Retinal pigment epithelial cell (primary cell): ENCODE measurements at places on chromosomes 7 and 10.

DNA sequence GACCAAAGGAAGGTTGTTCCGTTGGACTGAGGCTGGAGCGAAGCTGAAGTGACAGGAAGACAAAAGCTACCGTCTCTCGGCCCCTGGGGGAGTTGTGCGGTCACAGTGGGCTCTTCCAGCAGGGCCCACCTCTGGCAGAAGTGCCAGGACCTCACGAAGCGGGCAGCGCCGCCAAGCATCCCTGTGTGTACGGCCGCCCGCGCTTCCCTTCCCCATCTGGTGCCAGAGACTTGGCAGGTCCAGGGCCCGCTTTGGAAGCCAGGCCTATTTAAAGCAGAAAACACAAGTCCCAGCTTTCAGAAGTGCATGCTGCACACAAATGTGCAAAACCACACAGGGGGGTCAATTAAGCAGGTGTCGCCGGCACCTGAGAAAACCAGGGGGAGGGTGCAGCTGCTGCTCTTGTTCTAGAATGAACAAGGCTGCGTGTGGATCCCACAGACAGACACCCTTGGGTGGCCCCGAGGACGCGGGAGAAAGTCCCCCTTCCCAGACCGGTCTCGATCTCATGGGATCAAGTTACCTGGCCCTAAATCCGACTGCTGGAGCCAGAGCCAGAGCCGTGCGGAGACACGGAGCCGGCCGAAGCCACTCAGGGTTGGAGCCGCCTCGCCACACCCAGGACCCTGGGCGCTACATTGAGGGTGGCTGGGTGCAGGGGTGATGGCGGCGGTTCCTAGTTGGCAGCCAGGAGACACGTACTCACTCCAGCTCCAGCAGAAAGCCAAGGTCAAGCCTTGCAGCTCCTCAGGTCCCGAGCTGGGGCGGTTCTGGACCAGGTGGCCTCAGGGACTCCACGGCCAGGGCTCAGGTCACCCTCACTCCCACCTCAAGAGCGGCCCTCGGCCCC, 51.8 kb upstream of the PPP2R2D start:
- no peak for DNase-seq

DNA sequence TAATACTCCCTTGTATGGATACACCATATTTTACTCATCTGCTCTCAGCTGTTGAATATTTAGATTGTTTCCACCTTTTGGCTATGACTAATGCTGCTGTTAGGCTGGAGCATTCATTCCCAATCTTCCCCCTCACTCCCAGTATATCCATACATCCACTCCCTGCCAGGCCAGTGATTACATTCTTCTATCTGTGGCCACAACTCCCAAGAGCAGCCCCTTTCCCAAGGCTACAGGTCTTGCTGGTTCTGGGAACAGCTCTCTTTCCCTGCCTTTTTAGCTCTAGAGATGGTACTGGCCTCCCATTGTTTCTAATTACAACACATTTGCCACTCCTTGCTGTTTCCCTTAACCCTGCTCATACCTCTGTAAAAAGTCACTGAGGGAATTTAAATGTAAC, 28.2 kb downstream of the SFR1 start:
- DNase-seq = no peak

GRCh38 chr10:113304726-113305125, 248.1 kb upstream of the HABP2 start:
- no peak for DNase-seq

GRCh38 chr7:2884161-2884560, 40.1 kb upstream of the GNA12 start:
- no peak for DNase-seq

GRCh38 chr10:26448706-26449435, 10.7 kb downstream of the APBB1IP start:
- no peak for DNase-seq

DNA sequence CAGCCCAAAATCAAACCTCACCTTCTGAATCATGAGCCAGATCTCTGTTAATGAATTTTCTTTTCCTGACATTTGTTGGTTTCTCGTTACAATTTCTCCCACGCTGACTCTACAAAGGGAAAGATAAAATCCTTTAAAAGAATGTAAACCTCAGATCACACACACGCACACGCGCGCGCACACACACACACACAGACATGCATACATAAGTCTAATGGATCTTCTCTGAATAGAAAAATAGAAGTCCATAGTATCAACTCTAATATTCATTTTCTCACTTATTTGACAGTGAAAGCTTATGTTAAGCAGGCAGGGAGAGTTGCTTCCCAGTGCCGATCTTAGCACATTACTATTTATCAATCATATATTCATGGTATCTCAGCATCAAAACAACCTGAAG, 1.4 kb downstream of the ETV1 start:
- DNase-seq = no peak

DNA sequence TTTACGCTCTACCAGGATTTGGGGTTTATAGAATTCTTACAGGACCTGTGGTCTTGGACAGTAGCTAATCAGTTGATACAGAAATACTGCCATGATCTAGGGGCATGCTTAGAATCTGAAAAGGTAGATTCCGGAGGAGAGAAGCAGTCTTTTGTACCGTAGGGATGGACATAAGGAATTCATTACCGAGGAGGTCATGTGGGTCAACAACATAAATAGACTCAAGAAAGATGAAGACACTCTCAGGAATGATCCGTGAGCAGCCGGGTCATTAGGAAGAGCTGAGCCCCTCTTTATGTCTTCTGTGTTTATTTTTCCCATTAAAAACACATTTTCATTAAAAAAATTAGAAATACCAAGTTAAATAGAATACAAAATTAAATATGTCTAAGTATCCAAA, 160.1 kb upstream of the TNS3 start:
- no peak for DNase-seq

GRCh38 chr7:28130277-28130676, 50.3 kb downstream of the JAZF1 start:
- no peak for DNase-seq

DNA sequence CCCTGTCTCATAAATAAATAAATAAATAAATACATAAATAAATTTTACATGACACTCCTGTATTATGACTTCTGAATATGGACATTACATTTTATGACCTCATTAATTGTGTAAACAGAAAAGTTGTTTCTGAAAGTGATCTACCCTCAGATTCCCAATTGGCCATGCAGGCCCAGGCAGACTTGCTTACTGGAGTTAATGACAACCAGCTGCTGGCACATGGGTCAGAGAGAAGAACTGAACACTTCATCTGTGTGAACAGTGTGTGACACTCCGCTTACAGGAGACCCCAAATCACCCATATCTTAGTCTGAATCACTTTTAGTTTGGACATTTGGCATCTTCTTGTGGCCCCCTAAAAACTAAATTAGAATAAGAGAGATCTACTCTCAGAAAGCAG, 31.4 kb downstream of the PARP12 start:
- DNase-seq = no peak

- DNase-seq = no peak
Observed at GRCh38 chr7:99000196-99000903, 122.0 kb downstream of the TRRAP start.
